Activated T-helper 1 cell treated with Interleukin-2 at 50 U/mL for 16 hours (primary cell): ENCODE measurements at places on chromosomes 11 and 22.

DNA sequence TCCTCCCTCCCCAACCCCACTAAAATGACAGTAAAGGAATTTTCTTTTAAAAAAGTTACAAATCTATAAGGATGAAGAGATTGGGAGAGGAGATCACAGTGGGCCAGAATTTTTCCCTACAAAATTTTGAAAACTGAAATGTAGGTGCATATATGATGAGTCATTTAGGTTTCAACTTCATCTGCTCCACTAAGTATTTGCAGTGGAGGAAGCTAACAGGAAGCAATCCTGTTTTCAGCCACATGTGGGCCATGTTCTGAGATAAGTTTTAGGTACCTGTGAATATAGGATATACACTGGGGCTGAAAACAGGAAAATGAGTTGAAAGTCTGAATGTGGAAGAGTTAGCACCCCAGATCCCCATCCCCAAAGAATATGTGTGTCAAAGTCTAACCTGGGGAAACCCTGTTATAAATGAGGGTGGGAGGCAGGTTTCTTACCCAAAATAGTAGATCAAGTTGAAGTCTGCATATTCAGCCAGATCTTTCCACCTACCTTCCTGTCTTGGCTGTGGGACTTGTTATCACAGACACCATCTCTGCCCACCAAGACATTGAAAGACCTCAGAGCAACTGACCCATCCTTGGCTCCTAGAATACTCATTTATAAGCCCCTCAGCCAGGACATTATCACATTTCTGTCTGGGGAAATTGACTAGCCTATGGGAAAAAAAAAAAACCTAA is 87.3 kb downstream of the PACS1 start:
- DNase-seq: no peak

- DNase-seq: no peak
Measured at GRCh38 chr11:17406082-17406817, 17.8 kb upstream of the KCNJ11 start.

- DNase-seq: no peak
Measured at GRCh38 chr11:113907152-113907551, 2.6 kb downstream of the HTR3B start.

- no peak for DNase-seq
Measured at GRCh38 chr22:16949561-16949960, 58.5 kb downstream of the GAB4 start.

DNA sequence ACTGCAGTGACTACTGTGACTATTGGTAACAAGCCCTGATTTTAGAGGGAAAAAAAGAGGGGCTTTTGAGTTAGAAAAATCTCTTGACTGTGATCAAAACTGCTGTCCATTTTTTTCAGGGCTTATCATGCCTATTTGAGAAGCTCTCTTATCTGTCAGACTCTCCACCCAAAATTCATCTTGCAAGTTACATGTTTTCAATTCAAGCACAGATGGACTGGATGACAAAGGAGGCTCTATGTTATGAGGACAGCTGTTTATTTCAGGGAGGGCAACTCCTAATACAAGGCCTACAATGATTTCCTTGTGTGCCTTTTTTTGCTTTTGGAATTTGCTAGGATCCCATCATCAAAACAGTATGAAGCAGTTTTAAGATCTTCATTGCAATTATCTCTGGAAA is 35.2 kb upstream of the USP47 start:
- DNase-seq: no peak

- DNase-seq: no peak
Measured at GRCh38 chr11:66020212-66020611, 6.1 kb downstream of the CATSPER1 start.

- no peak for DNase-seq
Measured at GRCh38 chr22:45317551-45318167, 7.9 kb downstream of the FAM118A start.

GRCh38 chr11:66281776-66282467 is 3.9 kb downstream of the CNIH2 start:
- no peak for DNase-seq

GRCh38 chr11:132818951-132819350 is 713.4 kb downstream of the OPCML start:
- DNase-seq: no peak

GRCh38 chr11:34206407-34207300 is 101.2 kb downstream of the NAT10 start:
- no peak for DNase-seq

GRCh38 chr11:100991541-100991940 is 138.1 kb downstream of the PGR start:
- no peak for DNase-seq

- no peak for DNase-seq
Measured at GRCh38 chr11:102007567-102008437, 39.4 kb upstream of the CFAP300 start.

DNA sequence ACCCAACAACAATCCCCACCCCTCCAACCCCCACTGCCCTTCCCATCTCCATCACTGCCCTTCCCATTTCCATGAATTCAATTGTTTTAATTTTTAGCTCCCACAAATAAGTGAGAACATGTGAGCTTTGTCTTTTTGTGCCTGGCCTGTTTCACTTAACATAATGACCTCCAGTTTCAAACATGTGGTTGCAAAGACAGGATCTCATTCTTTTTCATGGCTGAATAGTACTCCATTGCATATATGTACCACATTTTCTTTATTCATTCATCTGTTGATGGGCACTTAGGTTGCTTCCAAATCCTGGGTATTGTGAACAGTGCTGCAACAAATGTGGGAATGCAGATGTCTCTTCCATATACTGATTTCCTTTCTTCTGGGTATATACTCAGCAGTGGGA is 985 bp upstream of the IL2RB start:
- no peak for DNase-seq

GRCh38 chr11:6365659-6366058 is 24.6 kb upstream of the SMPD1 start:
- DNase-seq: no peak

GRCh38 chr11:83054904-83055380 is 16.8 kb downstream of the RAB30 start:
- DNase-seq: no peak

DNA sequence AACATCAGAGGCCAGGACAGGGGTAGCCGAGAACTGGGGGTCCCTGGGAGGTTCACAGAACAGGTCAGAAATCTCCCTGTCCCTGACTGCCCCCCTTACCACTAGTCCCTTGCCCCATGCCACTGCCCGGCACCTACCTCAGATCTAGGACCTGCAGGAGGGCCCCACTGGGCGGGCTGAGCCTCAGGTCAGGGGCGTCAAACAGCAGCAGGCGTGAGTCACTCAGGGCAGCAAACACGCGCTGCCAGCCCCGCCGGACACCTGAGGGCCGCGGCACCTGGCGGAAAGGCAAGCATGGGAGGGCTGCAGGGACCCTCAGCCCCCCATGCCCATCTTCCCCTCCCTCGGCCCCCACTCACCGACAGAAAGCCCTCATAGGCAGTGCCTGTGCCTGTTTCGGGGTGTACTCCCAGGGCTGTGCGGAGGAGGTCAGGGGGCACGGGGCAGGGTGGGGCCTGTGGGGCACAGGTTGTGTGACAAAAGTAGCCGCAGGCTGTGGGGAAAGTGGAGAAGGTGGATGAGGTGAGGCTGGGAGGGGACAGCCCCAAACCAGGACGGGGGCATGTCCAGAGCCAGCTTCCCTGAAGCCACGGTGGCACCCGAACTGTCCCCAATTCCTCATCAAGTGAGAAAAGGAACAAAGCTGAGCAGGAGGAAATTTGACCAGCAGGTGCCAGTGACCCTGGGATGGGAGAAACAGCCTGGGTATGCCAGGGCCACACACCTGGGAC is 11.8 kb downstream of the CDC42BPG start:
- DNase-seq: no peak

GRCh38 chr11:21711341-21711740 is 481.5 kb upstream of the ANO5 start:
- DNase-seq: no peak

DNA sequence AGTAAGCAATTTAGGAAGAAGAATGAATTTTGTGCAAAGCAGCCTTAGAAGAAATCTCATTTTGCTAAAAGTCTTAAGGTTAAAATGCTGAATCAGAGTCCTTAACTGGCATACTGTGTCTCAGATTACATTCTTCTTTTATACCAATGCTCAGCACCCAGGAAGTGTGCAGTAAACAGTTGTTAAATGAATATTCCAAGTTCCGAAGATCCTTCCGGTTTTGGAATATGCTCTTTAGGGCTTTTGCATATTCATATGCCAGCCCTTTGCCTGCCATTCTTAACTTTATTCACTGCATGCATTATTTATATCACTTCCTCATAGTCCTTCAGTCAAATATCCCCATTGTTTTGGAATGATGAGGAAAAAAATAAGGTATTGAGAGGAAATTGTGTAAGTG is 242.0 kb downstream of the DDX10 start:
- DNase-seq: no peak

- DNase-seq: no peak
Measured at GRCh38 chr11:93741882-93742226, 382 bp downstream of the C11orf54 start.

DNA sequence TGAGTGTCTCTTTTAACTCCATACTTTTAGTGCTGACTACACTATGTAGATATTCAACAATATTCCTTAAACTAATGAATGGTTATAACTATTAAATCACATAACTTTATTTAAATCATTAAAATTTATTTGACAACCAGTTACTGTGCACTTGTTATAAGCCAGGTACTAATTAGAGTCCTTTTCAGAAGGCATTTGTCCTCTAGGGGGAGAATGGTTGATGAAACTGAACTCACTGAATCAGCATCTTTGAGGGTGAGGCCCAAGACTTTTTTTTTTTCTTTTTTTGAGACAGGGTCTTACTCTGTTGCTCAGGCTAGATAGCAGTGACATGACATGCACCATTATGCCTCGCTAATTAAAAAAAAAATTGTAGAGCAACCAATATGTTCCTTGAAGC is 515.6 kb upstream of the CCDC90B start:
- no peak for DNase-seq

DNA sequence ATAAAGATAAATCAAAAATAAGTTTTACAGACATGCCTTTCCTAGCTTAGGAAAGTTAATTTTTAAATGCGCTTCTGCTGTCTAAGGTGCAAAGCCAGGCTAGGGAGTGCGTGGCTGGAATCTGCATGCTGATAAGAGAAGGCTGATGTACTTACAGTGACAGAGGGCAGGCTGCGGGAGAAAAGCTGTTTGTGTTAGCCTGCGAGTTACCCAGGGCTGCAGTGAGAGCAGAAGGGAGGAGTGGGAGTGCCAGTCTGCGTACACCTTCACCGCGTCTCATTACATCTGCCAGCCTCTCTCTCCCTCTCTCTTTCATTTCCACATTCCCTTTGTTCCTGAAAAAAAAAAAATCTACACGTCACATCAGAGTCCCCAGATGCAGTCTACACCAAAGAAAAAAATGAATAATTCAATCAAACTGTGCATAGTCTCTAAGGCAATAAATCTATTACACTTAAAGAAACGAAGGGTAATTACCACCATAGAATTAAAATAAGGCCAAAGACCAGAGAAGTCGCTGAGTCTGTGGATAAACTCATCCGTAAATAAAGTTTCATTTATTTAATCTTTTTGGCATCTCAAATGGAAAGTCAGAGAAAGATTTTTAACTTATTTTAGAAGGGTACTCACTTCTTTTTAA is 126.4 kb upstream of the C11orf58 start:
- no peak for DNase-seq

GRCh38 chr11:17798716-17799115 is 64.1 kb downstream of the KCNC1 start:
- DNase-seq: no peak

- no peak for DNase-seq
Measured at GRCh38 chr11:61142424-61142823, 18.8 kb downstream of the VPS37C start.

DNA sequence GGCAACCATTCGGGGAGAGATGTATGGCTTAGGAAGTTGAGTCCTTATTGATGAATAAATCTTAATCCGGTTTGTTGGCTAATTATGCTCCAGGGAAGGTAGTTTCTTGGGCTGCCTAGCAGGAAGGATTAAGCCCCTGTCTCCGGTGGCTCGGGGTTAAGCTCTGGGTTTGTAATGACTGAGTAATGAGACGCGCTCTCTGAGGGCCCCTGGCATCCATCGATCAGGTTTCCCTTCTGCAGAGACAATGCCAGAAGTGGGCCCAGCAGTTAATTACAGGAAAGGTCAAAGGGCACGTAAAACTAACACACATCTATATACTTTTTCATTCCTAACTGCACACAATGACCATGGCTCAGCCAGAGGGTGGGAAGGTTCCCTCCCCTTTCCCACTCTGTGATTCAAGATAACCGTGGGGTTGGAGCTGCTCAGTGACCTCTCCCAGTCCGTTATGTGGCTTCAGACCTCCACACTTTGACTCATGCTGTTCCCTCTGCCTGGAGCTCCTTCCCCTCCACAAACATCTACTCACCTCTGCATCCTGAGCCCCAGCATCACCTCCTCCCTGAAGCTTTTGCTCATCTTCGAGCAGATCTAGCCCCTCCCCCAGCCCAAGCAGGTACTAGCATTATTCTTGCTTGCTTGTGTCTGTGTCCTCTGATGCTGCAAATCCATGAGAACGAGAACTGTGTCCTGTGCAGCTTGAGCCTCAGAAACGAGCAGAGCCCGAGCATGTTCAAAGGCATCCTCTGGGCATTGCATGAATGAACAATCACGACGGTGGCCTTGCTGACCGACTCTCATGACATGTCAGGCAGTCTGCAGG is 16.6 kb downstream of the SCUBE1 start:
- no peak for DNase-seq

- no peak for DNase-seq
Measured at GRCh38 chr22:50260801-50261614, 475 bp downstream of the MAPK12 start.

- peak; percentile 41 for DNase-seq
Measured at GRCh38 chr11:45105233-45105983, 41.0 kb upstream of the PRDM11 start.

DNA sequence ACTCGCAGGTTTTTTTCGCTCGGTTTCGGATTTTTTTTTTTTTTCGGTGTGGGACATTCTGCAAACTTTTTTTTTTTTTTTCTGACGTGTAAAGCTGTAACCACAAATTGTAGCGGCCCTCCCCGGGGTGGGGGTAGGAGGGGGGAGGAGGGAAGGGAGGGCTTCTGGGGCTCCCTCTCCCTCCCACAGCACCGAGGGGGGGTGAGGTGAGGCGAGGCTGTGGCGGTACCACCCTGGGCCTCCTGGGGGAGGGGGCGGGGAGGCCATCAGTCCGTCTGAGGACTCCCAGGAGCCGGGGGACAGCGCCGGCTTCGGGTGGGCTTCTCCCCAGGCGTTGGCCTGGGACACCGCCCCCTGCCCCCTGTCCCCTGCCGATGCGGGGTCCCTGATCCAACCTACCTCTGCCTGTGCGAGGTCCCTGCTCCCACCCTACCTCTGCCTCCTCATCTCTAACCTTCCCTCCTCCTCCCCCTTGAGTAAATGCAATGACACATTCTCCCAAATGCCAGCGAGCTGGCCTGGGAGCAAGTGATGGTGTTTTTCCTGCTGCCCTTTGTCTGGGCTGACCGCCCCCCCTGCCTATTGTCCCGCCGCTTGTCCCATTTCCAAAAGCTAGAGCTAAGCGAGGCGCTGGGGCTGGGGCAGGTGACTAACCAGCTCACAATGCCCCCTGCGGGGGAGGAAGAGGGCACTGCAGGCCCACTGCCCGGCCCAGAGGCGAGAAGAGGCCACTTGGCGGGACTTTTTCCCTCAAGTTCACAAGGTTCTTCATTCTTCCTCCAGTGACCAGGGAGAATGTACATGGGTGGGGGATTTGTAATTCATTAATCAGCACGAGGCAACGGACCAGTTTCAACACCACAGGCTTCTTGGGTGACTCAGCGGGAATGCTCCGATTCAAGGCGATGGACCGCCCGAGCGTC is 511 bp upstream of the CLCF1 start:
- peak; percentile 77 for DNase-seq
